Bladder microvascular endothelial cell (primary cell): ENCODE measurements at places on chromosomes 5 and 9. TPM values are rescaled to one million over a fixed set of nuclear protein-coding genes. Genes with fewer than 3 reads are reported as not detected.

Gene DOCK8
- total RNA-seq: 0.81 and 8.6 TPM in 2 replicates

Gene SARDH
- total RNA-seq: 0.16 and 0.19 TPM in 2 replicates

Gene PLCXD3
- total RNA-seq: 0.19 TPM in 1 of 2 replicates, not detected in the other

Gene ITGA1
- total RNA-seq: 15.4 and 80.5 TPM in 2 replicates
